Fibroblast of skin of right biceps (primary cell): ENCODE measurements at places on chromosomes 4 and X.
A peak's percentile ranks its signal among the peaks of the same experiment; 100 is the strongest.

GRCh38 chr4:89823416-89823815 is 13.5 kb downstream of the SNCA start:
- DNase-seq: peak; percentile 17

- DNase-seq: no peak
These were observed 203.0 kb upstream of the KLF8 start for GRCh38 chrX:56029188-56029587.

DNA sequence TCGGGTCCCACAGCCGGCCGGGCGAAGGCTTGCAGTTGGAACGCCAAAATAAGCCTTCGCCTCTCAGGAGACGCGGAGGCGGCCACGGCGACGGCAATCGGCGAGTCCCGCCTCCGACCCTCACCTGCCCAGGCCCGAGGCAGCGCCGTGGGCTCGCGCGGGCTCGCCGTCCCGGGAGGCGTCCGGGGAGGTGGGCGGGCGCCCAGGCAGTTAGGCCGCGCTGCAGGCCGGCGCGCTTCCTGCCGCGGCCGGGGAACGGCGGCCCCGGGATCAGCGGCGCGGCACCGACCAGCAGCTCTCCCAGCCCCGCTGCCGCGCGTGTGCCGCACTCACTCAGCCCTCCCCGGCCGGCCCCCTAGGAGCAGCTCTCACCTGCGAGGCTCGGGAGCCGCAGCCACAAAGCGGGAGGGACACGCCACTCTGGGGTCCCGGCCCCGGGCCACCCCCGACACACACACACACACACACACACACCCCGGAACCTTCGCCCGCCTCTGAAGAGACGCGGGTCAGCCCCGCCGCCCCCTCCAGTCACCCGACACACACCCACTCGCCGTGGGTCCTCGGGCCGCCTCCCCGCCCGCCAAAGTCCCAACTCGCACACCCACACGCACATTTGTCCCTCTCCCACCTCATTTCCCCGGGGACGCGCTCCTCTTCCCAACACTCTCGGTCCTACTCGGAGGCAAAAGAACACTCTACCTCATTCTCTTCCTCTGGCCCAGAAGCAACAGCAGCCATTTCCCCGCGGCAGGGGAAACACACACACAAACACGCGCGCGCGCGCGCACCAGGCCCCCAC is at the start of gene CNOT6L:
Gene CNOT6L (minus strand): TSS at position 767 of the 802 bp plus-strand sequence. CDS start 60 bp downstream, at position 707.
- DNase-seq: peak; percentile 77

DNA sequence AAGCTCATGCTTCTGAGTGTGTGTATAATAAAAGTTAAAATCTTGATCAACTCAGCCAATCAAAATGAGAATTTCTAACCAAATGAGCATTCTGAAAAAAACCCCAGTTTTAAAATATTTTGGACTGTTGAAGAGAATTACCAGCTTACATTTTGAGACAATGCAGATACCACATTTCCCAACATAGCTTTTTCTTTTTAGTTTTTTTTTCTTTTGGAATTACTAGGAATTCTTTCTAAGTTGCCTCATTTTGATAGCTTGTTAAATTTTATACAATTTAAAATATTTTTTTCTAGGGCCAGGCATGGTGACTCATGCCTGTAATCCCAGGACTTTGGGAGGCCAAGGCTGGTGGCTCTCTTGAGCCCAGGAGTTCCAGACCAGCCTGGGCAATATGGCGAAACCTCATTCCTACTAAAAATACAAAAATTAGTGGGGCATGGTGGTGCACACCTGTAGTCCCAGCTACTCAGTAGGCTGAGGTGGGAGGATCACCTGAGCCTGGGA is 2.2 kb downstream of the RP2 start:
- peak; percentile 34 for DNase-seq

- DNase-seq: no peak
These were observed 27.0 kb downstream of the BLOC1S4 start for GRCh38 chr4:6742989-6743388.

GRCh38 chr4:163673848-163674697 is 179.6 kb downstream of the TMA16 start:
- DNase-seq: no peak

DNA sequence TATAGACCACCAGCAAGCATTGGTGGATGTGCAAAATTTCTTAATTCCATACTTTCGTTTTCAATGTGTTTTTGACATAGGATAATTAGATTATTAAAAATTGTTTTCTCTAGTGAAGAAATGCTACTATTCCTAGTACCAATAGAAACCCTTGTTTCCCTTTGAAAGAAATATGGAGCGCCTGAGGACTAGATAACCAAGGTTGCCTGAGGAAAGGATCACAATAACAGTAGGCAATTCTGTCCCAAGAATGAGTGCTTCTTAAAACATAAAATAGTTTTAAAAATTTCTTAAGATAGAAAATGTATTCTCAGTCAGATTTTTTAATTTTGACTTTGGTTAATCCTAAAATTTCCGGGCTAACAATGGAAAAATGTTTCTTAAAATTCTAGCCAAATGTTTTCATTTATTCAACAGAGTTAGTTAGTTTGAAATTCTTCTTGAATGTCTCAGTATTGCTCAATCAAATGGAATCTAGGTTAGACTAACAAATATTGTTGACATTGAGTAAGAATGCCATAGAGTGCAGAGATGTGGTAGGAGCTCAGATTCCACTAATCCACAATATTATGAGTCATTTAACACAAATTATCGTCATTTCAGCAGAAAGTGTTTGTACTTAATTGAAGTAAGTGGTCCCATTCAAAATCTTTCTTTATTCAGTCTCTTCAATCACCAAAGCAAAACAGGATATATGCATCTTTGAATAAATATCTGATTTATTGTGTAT is 666.0 kb downstream of the GRID2 start:
- DNase-seq: peak; percentile 95
